CD8-positive, alpha-beta memory T cell (primary cell): ENCODE measurements at places on chromosomes 6 and 20.

GRCh38 chr6:142482974-142483373 is 181.2 kb downstream of the ADGRG6 start:
- no peak for DNase-seq

GRCh38 chr6:129368076-129368475 is 341.9 kb downstream of the ARHGAP18 start:
- no peak for DNase-seq

GRCh38 chr6:107800564-107801164 is 23.4 kb downstream of the SCML4 start:
- no peak for DNase-seq

DNA sequence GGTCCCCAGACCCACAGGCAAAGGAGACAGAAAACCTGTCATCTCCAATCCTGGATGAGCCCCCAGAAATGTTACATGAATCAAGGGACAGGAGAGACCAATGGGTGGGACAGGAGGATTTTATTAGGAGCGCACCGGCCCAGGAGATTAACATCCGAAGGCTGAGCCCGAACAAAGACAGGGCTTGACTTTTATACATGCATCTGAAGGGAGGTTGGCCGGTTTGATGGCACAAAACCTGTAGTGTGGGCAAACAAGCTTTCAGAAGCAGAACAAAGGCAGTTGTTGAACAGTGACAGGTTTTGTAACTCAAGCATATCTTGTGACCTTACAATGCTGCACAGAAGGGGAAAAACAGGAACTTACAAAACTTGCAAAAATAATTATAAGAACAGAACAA is 83.9 kb upstream of the GPR6 start:
- no peak for DNase-seq

- DNase-seq = no peak
These were observed 23.8 kb downstream of the UST start for GRCh38 chr6:148770408-148771211.

- DNase-seq = no peak
These were observed 53.2 kb upstream of the BMP2 start for GRCh38 chr20:6714279-6714711.

GRCh38 chr6:113998811-113999210 is 27.9 kb upstream of the HDAC2 start:
- no peak for DNase-seq

- DNase-seq = no peak
These were observed 93.1 kb upstream of the TIAM2 start for GRCh38 chr6:154901876-154902552.

DNA sequence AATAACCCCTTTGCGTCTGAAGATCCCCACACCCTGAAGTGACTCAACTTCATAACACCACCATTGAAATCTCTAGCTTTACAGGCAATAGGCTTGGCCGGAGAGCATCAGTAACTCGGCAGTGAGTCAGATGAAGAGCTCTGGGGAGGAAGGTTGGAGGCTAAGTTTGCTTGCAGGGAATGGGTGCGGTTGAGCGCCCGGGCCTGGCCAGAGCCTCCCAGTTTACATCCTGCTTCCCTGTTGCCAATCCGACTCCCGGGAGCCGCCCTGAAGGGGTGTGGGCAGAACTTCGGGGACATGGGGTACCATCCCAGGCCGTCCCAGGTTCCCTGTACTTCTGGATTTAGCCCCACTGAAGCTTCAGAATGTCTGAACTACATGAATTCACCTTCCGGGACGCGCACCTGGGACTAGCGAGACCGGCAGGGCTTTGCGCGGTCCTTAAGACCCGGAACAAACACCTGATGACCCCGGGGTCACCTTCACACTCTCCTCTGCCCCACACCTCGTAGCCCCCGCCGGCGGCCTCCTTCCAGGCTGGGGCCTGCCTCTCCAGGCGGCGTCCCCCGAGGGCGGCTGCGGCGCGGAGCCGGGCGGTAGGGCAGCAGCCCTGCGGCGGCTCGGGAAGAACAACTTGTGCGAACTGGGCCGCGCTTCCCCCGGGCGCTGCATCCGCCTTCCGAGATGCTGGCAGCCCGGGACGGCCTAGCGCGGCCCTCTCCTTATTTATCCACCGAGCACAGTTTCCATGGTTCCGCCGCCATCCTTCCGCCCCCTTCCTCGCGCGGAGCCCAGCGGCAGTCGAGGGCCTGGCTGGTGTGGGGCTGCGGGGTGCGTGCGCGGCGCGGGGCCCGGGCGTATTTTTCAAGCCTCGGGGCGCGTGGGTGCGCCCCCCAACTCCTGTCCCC is 56.6 kb upstream of the RREB1 start:
- peak; percentile 65 for DNase-seq

GRCh38 chr20:45507011-45507820 is 8.2 kb downstream of the SPINT3 start:
- no peak for DNase-seq

GRCh38 chr6:14975471-14975817 is 270.4 kb upstream of the JARID2 start:
- no peak for DNase-seq

- no peak for DNase-seq
These were observed 223.6 kb downstream of the KIF16B start for GRCh38 chr20:16349523-16350260.

GRCh38 chr6:130720076-130720715 is 107.0 kb upstream of the SMLR1 start:
- no peak for DNase-seq

DNA sequence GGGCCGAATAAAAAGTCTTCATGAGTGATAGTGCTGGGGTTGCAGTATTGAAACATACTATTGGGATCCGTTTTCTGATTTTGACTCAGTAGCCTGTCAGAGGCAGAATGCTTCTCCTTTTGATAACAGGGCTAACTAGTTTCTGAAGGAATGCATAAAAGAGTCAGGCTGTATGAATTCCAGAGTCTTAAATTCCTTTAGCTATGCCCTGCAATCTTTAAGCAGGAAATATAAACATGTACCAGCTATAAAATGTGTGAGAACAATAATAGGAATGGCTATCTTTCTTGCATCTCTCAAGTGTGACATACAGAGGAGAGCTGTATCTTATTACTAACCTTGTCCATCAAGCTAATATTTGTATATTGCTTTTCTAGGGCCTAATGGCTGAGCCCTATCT is 917.1 kb downstream of the KIF16B start:
- DNase-seq = no peak

DNA sequence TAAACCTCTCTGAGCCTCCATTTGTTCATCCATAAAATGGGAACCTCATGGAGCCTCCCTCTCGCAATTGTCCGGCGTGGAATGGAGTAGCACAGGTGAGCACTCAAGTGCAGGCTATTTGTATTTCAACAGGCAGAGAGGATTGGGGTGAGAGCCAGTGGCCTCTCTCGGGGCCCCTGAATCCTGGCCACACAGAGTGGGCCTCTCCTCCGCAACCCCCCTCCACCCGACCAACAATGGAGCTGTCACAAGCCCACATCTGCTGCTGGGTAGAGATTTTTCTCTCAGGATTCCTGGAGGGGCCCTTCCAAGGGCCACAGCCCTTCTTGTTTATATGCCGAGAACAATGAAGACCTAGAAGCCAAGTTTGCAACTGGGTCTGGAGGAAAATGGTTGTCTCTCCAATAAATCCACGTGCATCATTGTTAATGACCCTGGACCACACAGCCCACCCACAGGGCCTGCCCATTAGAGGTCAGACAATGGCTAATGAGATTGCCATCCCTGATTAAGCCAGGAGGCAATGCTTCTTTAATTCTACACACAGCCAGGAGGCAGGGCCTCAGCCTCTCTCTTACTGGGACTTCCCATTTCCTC is 233.0 kb downstream of the ANKRD60 start:
- DNase-seq = no peak

GRCh38 chr20:57690525-57690924 is 19.3 kb downstream of the PMEPA1 start:
- no peak for DNase-seq

- DNase-seq = no peak
These were observed 45.4 kb downstream of the MYB start for GRCh38 chr6:135226537-135226936.

DNA sequence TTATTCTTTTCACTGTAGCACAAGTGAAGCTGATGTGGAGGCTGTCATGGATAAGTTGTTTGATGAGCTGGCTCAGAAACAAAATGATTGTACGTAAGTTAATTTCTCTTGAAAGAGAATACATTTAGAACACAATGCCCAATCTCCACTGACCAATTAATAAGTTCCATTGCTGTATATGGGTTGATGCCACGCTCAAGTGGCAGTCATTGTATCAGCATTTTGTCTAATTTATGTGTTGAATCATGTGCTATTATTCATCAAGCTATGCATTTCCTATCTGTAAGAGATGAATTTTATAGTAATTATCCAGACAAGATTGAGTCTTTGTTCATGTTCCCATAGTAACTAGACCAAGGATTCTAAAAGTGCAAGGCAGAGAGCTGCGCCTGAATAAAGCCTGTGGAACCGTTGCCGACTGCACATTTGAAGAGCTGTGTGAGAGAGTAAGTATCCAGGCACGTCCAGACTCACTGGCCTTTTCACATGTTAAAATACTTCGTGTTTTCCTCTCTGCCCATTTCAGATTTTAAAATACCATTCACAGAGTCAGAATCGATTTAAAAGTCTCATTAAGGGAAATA is 83.8 kb upstream of the FOXO3 start:
- no peak for DNase-seq

DNA sequence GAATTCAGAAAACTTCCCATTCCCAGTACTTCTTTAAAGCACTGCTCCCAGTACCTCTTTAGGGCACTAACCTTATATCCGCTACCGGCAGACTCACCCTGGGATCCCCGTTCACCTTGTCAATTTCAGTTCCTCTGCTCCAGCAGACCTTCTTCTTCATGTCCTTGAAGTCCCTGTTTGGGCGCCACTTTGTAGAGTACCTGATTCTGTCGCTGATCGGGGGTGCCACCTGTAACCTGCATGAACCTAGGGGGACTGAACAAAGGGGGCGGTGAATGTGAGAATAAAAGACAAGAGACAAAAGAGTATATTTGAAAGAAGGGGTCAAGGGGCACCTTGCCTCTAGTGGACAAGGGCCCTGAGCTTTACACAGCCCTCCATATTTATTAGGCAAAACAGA is 4.9 kb upstream of the GINS1 start:
- no peak for DNase-seq

GRCh38 chr20:14955399-14955798 is 618.0 kb upstream of the FLRT3 start:
- no peak for DNase-seq

DNA sequence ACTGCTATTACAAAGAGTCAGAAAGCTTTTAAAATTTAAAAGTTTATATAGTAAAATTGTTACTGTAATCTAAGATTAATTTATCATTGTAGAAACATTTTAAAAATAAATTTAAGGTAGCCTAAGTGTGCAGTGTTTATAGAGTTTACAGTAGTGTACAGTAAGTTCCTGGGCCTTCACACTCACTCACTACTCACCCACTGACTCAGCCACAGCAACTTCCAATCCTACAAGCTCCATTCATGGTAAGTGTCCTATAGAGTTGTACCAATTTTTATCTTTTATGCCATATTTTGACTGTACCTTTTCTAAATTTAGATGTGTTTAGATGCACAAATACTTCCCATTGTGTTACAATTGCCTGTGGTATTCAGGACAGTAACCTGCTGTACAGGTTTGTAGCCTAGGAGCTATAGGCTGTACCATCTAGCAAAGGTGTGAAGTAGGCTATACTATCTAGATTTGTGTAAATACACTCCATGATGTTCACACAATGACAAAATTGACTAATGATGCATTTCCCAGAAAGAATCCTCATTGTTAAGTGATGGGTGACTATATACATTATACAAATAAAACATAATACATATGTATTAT is 10.2 kb upstream of the TMEM170B start:
- no peak for DNase-seq

DNA sequence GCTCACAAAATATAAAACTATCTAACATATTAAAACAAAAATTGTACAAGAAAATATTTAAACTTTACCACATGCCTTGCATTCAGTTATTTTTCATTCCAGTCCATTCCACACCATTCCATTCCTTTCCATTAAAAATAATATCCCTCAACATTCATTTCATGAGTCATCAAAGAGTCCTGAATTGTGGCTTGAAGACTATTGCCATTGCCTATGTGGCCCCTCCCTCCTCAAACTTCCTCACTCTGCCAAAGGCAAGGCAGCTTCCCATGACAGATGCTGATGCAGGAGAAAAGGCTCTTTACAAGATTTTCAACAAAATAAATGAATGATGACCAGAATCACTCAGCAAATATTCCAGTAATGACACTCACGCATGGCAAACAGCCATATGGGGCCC is 31.7 kb downstream of the IL20RA start:
- no peak for DNase-seq

GRCh38 chr20:10780901-10781300 is 107.1 kb upstream of the JAG1 start:
- DNase-seq = no peak

- DNase-seq = no peak
These were observed 55.2 kb upstream of the RBM24 start for GRCh38 chr6:17225767-17226630.

DNA sequence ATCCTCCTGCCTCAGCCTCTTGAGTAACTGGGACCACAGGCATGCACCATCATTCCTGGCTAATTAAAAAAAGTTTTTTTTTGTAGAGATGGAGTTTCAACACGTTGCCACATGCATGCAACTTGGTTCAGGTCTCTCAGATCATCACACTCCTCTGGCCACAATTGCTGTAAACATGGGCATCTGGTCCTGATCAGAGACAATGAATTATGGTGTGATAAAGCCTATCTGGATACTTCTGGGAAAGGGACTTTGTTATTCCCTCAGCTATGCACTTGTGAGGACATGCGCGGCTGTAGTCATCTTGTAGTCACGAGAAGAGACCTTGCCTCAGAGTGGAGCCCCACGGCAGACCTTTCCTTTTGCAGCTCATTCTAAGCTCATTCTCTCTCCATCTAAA is 210.9 kb upstream of the ZFP64 start:
- DNase-seq = no peak

DNA sequence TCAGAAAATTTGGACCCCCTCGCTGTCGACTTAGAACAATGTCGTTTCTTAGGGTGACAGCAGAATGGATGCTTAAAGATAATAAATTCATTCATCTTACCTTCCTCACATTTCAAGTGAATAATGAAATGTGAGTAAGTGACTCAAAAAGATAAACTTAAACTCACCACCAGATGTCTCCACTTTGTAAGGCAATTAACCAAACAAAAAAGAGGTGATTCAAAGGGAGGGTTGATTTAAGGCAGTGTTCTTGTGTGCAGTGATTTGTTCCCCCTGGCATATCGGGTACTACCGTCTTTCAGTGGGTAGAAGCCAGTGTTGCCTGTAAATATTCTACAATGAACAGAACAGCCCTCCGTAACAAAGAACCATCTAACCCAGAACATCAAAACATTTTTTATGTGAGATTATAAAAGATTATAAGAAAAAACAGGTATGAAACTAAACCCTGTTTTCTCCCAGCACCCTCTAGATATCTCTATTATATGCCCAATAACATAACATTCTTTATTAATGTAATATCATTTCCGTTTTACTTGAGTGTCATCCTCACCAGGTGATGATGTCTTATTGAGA is 589.7 kb downstream of the CBLN4 start:
- no peak for DNase-seq

- no peak for DNase-seq
These were observed 516 bp upstream of the IRF4 start for GRCh38 chr6:390914-391558.

- no peak for DNase-seq
These were observed 119.3 kb downstream of the ASCC3 start for GRCh38 chr6:100761841-100762240.

GRCh38 chr6:138970856-138971425 is 17.1 kb downstream of the REPS1 start:
- no peak for DNase-seq
